GM12865 (cell line): ENCODE measurements at places on chromosomes 13 and 19.

- no peak for DNase-seq
These were observed 45.8 kb downstream of the TGDS start for GRCh38 chr13:94550062-94550738.

DNA sequence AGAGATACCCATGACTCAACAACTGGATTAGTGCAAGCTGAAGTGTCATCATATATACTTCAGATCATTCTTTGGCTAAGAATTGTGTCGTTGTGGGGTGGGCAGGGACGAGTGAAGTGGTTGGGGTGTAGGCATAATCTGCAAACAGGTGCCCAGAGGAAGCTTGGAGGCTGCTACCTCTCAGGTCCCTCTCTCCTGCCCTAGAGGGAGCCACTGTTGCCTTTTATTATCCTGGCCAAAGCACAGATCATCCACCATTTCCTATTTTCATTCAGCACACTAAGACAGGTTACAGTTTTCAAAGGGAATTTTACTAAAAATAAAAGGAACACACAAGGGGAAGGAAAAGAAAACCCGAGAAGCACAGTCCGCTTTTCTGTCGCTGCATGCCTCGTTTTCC lies 126.6 kb downstream of the HS6ST3 start:
- DNase-seq: no peak

DNA sequence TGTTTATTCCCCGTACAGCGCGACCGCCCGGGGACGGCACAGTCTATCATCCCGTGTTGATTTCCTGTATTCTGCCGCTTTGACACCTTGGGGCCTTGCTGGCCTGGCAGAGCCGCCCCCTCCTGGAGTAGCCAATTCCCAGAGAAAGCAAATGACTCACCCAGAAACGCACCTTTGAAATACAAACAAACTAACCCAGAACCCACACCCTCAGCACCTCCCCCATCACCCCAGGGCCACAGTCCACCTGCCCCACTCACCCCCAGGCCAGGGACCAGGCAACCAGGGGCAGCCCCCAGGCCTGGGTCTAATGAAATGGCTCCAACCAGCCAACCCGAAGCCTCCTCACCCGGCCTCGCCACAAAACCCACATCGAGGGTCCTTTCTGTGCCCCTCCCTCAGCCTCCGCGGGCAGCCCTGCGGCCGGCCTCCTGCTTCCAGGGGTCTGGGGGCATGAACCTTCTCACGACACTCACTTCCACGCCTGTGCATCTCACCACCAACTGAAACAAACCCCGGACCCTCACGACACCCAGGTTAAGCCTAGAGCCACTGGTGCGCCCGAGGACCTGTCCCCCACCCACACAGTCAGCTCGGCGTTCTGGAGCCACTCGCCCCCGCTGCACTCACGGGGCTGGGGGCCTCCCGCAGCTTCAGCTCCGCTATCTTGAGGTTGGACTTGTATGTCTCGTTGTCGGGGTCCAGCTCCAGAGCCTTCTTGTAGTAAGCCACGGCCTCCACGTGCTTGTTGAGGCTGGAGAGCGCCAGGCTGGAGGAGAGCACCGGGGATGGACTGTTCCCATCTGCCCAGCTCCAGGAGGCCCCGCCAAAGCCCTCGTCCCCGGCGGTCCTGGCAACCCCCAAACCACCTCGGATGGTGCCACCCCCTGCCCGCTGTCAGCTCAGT lies 20.9 kb downstream of the SGTA start:
- DNase-seq: no peak

- peak; percentile 89 for DNase-seq
These were observed 22.3 kb downstream of the NLRP11 start for GRCh38 chr19:55809381-55810058.

GRCh38 chr13:51067706-51068105 lies 43.4 kb downstream of the C13orf42 start:
- DNase-seq: no peak

GRCh38 chr13:31122544-31123260 lies 39.0 kb downstream of the HSPH1 start:
- DNase-seq: no peak

GRCh38 chr13:67135356-67135755 lies 94.8 kb downstream of the PCDH9 start:
- DNase-seq: no peak

GRCh38 chr13:34833562-34834182 lies 108.4 kb upstream of the NBEA start:
- peak; percentile 2 for DNase-seq

- no peak for DNase-seq
These were observed 3.1 kb downstream of the RAB4B start for GRCh38 chr19:40781140-40781539.

DNA sequence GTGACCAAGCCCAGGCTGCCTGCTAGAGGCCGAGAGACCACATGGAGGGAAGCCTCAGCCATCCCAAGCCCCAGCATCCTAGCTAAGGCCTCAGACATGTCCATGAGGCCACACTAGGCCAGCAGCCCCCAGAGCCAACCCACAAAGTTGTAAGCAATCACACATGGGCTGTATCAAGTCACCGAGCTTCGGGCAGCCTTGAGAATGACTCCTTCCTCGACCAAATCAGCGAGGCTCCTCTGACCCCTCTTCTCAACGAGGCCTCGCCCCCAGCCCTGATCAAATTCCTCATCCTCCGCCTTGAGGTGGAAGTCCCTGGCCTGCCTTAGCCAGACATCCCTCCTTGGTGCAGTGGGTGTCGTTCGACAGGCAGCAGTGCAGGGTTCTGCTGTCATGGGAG lies 1.9 kb upstream of the SPACA7 start:
- no peak for DNase-seq

DNA sequence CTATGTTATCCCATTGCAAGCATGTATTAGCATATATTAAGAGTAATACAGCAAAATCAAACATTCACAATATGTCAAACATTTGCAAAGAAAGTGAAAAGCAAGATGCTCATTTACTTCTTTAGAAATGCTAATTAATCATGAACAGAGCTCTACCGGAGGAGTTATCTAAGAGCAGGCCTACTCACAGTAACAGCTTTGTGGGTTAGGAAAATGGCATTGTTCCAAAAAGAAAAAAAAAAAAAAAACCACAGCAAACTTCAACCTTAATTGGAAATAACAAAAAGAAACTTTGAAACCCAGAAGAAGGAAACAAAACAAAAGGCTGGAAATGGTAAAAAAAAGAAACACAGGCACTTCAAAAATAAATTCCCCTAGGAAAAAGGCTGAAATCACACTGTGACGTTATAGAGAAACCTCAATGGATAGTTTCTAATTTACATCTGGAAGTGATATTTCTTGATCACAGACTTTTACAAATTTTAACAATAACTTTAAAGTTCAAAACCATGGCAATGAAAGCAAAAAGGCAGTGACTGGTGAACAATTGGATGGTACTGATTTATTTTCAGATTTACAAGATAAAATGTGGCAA lies 1236.8 kb upstream of the SPRY2 start:
- no peak for DNase-seq
